ENCODE measurements at places on chromosomes 4 and X. TPM values are rescaled to one million over a fixed set of nuclear protein-coding genes. Genes with fewer than 3 reads are reported as not detected.

- no peak for DNase-seq
Observed at GRCh38 chrX:120311727-120312063, 434 bp upstream of the TMEM255A start.

DNA sequence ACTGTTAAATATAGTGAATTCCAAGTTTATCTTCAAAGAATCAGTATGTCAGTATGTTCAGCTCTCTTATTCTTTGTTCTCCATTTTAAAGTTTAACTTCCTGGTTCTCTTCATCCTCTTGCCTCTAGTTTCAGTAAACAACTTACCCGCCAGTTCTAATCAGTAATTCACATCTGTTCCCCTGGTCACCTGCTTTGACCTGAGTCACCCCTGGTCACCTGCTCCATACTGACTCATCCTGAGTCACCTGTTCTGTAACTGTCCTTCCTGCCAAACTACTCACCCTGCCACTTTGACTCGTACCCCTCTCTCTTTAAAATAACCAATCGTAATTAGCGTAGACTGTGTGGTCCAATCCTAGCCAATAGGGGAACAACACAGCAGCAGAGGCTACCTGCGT is 992.7 kb upstream of the HS3ST1 start:
- no peak for DNase-seq

DNA sequence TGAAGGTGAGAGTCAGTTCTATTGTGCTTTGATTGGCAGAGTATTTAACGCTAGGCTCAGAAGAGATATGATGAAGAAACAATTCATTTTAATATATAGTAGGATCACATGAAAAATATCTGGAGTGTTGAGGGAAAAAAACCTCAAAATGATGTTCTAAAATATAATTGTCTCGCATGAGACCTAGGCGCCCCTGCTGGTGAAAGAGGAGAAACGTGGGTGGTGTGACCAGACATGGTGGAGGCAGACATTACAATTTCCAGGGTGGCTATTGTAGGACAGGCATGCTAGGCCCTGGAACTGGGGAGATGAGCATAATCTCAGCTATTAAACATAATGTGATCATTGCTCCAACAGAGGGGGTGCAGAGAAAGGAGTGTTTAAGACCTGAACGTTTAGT is 210.0 kb downstream of the HS3ST1 start:
- no peak for DNase-seq

DNA sequence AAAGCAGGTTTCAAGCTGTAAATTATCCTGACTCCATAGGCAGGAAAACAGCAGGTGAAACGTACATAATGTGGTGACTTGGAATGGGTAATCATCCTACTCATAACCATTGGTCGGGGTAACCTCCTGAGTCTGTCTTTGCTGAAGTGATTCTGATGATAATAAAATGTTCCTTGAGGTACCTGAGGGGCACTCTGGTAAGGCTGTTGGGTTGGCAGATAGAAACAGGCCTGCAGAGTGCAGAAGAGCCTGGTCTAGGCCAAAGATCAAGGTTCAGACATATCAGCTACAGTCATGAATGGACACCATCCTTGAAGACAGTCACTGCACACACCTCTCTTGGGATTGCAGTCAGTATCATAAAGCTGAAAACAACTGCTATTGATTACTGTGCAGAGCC is 174.7 kb upstream of the RPL34 start:
- no peak for DNase-seq

- no peak for DNase-seq
Observed at GRCh38 chr4:2489841-2490552, 21.1 kb downstream of the RNF4 start.

GRCh38 chrX:72712094-72712755 is 1.9 kb downstream of the PHKA1 start:
- no peak for DNase-seq

- DNase-seq: no peak
Observed at GRCh38 chr4:106953036-106953705, 82.9 kb downstream of the DKK2 start.

GRCh38 chr4:95563638-95564337 is 15.0 kb upstream of the UNC5C start:
- no peak for DNase-seq

DNA sequence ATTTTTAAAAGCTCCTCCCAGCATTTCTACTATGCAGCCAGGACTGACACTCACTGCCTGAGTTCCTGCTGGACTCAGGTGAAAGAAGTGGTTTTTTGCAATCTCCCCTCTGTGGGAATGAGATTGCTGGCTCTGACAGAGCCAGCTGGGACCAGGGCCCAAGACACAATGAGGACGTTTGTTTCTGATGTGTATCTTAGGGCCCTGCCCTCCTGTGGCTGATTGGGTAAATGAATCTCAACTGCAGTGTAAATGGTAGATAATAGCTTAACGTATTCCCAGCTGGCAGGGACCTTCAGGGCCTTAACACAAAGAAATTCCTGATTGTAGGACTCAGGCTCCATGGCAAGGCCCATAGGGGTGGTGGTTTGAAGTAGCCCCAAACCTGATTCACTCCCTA is 85.8 kb upstream of the PRPS1 start:
- DNase-seq: no peak

DNA sequence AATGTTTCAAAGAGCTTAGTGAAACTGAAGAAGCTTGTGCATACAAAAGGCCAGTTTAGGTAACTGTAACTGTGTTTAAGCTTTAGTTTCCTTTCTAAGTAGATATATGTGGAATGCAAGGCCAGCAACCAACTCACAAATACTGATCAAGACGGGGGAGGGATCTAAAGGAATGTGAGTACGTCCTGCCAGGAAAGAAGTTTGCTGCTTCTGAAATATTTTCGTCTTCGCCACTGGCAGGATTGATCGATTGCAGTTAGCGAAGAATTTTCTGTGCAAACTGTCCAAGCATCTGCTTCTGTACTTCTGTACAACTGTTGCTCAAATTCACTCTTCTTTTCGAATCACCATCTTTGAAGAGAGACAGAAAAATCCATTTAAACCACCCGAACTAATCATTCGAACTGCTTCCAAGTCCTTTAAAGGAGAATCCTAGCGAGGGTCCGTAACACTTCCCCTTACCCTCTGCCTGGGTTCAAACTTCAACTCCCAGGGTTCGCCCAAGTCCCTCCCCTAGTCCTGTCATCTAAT is 373 bp upstream of the INTS6L start:
- DNase-seq: no peak

DNA sequence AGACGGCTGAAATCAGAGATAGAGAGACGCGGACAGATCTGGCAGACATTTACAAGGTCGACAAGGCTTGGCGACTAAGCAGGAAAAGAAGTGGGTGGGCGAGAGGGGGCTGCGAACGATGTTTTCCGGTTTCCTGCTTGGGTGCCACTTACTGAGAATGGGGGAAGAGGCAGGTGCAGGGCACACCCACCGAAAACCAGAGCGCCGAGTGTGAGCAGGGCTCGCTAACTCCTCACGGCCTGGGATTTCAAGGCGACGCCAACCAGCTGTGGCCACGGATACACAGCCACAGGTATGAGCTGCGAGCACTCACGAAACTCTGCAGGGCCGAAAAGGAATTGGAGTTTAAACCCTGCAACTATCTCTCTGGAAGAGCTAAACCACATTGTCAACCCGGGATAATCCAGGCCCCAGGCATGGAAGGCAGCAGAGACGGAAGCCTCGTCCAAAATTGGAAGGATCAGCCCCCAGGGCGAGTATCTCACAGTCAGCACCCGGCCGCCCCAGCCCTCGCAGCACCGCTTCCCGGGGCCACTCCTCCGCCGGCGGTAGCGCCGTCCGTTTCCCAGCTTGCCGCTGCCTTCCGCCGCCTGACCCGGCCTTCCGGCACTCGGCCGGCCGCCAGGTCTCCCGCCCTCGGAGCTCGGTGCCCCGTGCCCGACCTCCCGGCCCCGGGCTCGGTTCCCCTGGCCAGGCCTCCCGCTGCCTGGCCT is 778 bp downstream of the CASP3 start:
- DNase-seq: peak; percentile 70

- DNase-seq: no peak
Observed at GRCh38 chr4:102342404-102343074, 2.7 kb downstream of the SLC39A8 start.

DNA sequence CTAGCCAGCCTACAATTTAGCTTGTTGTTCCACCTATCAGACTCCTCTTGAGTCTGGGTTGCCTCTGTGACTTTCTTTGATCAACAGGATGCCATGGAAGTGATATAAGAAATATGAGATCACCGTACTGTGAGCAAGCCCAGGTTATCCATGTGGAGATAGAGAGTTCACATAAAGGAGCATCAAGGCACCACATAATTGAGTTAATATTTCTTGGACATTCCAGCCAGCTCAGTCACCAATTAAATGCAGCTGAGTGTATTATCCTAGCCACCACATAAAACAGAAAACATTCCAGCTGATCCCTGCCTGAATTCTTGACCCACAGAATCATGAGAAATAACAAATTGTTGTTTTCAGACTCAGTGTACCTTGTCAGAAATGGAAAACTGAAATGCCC is 253.6 kb downstream of the PPP1R2C start:
- DNase-seq: no peak

DNA sequence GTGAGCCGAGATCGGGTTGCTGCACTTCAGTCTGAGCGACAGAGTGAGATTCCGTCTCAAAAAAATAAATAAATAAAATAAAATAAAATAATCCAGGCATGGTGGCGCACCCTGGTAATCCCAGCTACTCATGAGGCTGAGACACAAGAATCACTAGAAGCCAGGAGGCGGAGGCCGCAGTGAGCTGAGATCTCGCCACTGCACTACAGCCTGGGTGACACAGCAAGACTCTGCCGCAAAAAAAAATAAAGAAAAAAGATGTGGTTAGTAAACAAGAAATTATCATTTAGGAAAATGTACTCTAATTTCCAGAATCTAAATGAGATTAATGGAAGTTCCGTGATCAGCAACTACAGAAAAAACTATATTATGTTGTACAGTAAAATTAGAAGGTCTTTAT is 14.5 kb upstream of the LRBA start:
- DNase-seq: no peak

Gene STATH
- total RNA-seq: not detected

Gene FRAS1
- total RNA-seq: not detected

Gene FREM3
- not detected for total RNA-seq

Gene RNF128
- not detected for total RNA-seq

Gene PHOX2B
- not detected for total RNA-seq

Gene PRDM8
- total RNA-seq: 15.5 TPM

Gene FRMD7
- not detected for total RNA-seq

Gene SLIT2
- not detected for total RNA-seq

Gene BTK
- 0.38 TPM for total RNA-seq

Gene ZNF157
- 0.61 TPM for total RNA-seq

Gene LUZP4
- total RNA-seq: not detected

Gene ASB12
- total RNA-seq: not detected

Gene LINC00632
- not detected for total RNA-seq

All from natural killer cell treated with Interleukin-12 subunit alpha and Interleukin-12 subunit beta and Interleukin-15 and Interleukin-18, amount 100 ng/mL, for 72 hours (primary cell).